ENCODE measurements at places on chromosomes 3 and 15.
A peak's percentile ranks its signal among the peaks of the same experiment; 100 is the strongest.

- no peak for DNase-seq
Measured at GRCh38 chr3:132592216-132592615, 4.9 kb upstream of the ACKR4 start.

GRCh38 chr3:37987751-37988179, 2.8 kb upstream of the VILL start:
- no peak for DNase-seq

GRCh38 chr15:63605816-63606215, 8.6 kb downstream of the FBXL22 start:
- DNase-seq: no peak

DNA sequence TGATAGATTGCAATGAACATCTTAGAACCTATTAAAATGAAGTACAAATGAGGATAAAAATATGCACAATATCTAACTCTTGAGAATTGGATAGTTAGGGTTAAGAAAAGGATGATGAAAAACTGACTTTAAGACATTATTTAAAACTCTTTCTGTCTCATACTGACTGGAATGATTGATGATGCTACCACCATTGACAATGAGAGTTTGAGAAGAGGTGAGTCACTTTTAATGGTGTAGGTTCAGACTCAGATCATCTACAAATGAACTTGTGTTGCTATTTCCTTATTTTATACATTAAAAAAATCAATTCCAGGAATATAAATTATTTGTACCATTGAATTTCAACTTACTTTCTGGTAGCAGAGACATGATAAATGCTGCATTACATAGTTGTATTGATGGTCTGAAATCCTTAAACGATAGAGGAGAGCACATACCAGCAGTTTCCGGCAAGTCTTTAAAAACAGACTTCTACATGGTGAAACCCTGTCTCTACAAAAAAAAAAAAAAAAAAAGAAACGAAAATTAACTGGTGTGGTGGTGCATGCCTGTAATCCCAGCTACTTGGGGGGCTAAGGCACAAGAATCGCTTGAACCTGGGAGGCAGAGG, 409.0 kb downstream of the OTOL1 start:
- no peak for DNase-seq

GRCh38 chr15:64754663-64755426, 20.5 kb downstream of the RBPMS2 start:
- no peak for DNase-seq

DNA sequence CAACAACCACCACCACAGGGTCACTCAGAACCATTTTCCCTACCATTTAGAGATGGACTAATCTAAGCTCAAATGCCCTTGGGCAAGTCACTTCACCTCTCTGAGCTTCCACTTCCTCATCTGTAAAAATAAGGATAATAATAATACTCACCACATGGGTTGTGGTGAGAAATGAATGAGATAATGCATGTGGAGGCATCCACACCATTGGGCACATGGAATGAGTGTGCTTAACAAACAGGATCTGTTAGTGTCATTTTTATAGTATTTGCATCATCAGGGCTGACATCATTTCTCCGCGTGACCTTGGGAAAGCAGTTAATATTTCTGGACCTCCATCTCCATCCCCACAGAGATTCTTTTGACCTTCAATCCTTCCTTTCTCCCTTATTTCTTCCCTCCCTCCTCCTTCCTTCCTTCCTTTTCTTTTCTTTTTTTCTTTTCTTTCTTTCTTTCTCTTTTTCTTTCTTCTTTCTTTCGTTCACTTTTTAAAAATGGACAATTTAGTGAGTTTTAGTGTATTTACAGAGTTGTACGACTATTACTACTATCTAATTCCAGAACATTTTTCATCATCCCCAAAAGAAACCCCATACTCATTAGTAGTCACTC, 7.7 kb upstream of the RFT1 start:
- no peak for DNase-seq

DNA sequence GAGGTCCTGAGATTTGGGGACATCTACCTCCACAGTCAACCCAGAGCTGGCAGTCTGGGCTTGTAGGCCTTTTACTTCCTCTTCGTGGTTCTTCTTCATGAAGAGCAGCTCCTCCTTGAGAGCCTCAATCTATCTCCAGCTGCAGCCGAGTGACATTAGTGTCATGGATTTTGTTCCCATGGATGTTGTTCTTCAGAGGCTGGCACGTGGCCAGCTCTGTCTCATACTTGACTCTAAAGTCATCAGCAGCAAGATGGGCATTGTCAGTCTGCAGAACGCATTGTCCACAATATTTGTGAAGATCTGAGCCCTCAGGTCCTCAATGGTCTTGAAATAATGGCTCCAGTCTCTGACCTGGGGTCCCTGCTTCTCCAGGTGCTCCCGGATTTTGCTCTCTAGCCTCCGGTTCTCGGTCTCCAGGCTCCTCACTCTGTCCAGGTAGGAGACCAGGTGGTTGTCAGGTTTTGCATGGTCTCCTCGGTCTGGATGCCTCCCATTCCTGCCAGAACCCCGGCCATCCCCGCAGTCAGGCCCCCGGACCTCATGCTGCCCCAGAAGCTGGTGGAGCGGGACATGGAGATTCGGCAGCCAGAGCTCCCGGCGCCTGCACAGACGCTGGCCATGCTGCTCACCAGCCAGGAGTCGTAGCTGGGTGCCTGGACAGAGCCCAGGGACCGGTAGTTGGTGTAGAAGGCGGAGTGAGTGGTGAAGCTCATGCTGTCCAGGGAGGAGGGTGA, 3.4 kb upstream of the CCNL1 start:
- DNase-seq: no peak

DNA sequence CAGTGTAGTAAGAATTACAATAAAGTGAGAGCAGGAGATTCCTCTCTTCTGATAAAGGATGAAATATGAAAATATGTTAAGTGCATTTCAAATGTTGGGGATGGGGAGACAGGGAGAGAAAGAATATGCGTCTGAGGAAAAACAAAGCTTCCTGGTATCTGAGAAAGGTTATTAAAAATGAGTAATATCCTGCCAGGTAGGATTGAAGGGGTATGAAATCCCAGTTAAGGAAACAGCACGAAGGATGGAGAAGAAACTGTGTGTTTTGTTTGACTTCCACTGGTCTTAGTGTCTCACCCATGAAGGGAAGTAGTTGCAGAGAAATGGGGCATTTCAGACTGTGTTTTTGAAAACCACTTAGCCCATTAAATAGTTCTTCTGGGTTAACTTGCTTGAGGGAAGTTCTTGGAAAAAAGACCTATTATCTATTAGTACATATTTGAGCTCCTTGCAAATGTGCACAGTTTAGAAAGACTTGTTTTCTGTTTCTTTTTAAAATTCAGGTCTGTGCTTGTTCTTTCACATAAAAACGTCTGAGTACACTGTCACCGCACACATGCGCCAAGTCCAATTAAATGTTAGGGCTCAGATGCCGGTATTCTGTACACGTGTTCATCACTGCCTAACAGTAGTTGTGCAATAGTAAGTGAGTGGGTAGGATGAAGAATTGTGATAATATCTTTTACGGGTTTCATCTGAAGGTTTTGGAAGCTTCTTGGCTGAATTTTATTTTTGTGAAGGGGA, 196.1 kb upstream of the P2RY1 start:
- no peak for DNase-seq

DNA sequence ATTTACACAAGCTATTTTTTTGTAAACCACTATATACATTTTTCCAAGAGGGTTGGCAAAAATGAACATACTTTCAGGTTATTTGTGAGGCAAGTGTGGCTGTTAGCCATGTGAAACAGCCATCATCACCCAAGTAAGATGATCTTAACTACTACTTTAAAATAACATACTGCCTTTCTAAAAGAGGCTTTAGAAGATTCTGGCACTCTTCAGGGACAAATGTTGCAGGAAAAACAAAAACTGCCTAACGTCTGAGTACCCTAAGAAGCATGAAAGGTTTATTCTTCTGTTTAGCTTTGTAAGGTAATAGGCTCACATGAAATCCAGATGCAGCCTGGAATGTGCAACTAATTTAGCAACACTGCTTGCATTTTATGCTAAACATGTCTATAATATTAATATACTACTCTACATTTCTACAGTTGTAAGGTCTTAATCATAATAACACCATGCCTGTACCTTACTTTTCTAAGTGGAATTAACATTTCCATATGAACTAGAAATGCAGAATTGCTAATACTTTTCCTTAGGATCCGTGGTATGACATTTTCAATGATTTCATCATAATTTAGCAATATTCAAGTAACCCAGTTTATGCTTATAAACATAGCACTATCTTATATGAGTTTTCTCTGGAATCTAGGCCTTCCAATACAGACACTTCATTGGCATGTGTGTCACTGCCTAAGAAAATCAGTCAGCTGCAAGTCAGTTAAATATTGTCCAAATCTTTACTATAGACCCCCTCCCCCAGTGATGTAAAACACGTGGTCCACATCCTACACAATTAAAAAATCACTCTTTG, 4.5 kb upstream of the LSAMP start:
- DNase-seq: no peak

- DNase-seq: no peak
Measured at GRCh38 chr3:37801966-37802365, 59.7 kb upstream of the CTDSPL start.

- DNase-seq: no peak
Measured at GRCh38 chr3:172098698-172099494, 59.5 kb downstream of the FNDC3B start.

- DNase-seq: no peak
Measured at GRCh38 chr3:52471371-52472238, 16.2 kb downstream of the NISCH start.

GRCh38 chr3:151974067-151974466, 100.6 kb downstream of the SUCNR1 start:
- no peak for DNase-seq

GRCh38 chr15:68994149-68994548, 20.3 kb upstream of the NOX5 start:
- DNase-seq: no peak

DNA sequence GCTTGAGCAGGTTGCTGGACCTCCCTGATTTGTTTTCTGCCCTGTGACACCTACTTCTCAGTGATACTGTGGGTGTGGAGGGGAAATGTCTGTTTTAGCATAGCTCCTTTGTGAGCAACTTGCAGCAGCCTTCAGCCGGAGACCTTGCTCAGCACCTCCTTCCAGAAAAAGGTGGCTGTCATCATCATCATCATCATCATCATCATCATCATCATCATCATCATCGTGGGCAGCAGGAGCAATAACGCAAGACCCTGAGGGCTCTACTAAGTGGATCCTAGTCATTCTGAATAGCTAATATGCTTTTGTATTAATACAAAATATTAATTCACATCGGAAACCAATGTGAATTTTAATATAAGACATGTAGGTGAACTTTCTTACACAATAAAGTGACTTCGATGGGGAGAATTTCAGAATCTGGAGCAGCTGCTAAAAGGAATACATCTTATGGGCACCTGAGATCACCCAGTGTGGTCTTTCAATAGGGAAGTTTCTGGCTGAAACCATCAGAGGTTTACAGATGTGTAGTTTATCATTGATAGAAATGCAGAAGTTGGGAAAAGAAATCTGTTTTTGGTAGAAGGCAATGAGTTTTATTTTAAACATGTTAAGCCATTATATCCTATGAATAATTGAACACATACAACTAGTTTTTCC, 8.6 kb downstream of the GABRR3 start:
- DNase-seq: no peak

DNA sequence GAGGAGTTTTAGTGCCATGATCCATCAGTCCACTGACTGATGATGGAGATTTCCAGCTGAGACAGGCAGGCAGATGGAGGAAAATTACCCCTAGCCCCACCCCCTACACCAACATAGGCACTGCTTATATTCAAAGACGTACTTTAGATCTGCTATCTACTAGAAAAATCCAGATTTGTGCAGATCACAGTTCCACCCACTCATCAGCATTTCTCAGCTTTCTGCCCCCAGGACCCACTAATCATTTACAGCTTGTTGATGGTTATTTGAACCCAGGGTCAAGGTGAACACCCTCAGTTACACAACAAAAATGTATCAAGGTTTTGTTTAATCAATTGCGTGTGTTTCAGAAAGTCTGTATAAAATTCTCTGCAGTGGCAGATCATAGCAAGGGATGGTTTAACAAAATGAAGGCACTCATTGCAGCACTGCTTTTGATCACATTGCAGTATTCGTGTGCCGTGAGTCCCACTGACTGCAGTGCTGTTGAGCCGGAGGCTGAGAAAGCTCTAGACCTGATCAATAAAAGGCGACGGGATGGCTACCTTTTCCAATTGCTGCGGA, at the start of gene HRG:
Gene HRG (plus strand): TSS at position 390 of the 564 bp plus-strand sequence. CDS start 18 bp downstream, at position 408.
- no peak for DNase-seq

DNA sequence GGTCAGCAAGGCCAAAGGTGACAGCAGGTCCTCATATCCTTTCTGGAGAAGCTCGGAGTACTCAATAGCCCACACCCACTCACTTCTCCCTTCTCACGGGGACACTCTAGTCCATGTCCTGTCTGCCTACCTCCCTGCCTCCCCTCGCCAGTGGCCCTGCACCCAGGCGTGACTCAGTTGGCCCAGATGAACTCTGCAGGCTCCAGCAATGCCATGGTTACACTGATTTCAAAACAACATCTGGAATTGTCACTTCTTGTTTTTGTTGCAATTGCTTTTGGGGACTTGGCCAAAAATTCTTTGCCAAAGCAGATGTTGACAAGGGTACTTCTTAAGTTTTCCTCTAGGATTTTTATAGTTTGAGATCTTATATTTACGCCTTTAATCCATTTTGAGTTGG, 13.0 kb downstream of the IL16 start:
- DNase-seq: no peak

DNA sequence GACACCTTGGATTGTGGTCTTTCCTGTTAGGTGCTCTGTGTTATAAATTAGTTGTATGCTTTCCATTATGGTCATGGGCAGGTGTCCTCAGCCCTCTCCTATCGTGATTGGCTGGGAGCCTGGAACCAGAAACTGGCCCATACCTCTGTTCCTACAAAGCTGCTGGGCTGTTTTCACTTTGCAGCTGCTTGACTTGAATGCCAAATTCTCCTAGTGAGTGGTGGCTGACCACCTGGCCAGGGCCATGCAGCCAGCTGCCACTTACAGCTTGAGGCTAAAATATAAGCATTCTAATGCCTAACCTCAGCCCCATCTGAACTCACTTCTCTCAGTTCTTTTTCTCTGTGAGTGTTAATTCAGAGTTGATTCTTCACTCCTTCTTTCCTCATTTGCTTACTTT, 239.3 kb upstream of the GBE1 start:
- DNase-seq: no peak

- DNase-seq: peak; percentile 59
Measured at GRCh38 chr3:197224034-197224444, 74.4 kb downstream of the DLG1 start.

- DNase-seq: no peak
Measured at GRCh38 chr3:134838599-134838998, 43.5 kb downstream of the EPHB1 start.

DNA sequence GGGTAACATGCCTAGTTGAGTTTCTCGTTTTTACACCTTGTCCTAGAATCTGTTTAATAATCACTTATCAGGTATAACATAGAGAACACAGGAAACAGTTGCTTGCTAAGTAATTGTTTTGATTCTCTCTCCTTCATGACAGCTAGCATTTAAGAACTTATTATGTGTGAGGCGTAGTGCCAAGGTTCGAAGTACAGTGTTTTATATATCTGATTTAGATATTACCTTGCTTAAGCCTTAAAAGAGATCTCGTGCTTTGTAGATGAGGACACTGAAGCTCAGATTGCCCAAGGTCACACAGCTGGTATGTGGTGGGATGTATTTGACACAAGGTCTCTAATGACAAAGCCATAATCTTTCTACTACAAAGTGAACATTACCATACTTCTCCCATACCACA, 29.0 kb upstream of the IFT57 start:
- no peak for DNase-seq

GRCh38 chr15:77335298-77335697, 84.6 kb downstream of the PEAK1 start:
- DNase-seq: no peak

Data from NCI-H2227 treated with DMSO at 0.1 percent for 48 hours (cell line).